ENCODE measurements at places on chromosomes 7 and 10.
A peak's percentile ranks its signal among the peaks of the same experiment; 100 is the strongest.

DNA sequence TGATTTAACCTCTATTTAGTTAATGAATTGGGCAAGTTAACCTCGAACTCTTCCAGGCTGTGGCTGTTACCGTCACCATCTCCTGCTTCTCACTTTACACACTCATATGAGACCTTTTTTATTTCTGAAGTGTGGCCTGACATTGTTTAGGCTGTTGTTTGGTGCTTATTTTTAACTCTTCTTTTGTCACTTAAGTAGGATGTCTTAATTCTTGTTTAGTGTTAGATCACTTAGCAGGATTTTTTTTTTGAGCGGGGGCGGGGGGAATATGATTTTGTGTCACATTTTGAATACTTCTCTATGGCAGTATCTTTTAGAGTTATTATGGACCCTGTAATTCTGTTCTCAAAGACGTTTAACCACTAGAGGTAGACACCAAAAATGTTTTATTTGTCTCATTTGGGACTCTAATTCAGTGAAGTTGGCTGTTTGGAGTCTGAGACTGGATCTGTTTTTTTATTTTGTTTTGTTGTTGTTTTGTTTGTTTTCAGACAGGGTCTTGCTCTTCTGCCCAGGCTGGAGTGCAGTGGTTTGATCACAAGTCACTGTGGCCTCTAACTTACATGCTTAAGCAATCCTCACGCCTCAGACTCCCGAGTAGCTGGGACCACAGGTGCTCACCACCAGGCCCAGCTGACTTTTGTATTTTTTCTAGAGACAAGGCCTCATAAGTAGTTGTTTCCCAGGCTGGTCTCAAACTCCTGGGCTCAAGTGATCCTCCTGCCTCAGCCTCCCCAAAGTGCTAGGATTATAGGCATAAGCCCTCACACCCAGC lies 73.5 kb downstream of the CUX1 start:
- no peak for DNase-seq

- no peak for DNase-seq
Measured at GRCh38 chr7:143415742-143416397, 7.2 kb upstream of the EPHA1 start.

- no peak for DNase-seq
Measured at GRCh38 chr7:37405603-37406122, 43.0 kb downstream of the ELMO1 start.

GRCh38 chr10:93139059-93139655 lies 65.5 kb downstream of the CYP26A1 start:
- no peak for DNase-seq

- peak; percentile 8 for DNase-seq
Measured at GRCh38 chr7:3482147-3482921, 181.3 kb downstream of the SDK1 start.

- no peak for DNase-seq
Measured at GRCh38 chr10:23540401-23541030, 101.6 kb downstream of the OTUD1 start.

DNA sequence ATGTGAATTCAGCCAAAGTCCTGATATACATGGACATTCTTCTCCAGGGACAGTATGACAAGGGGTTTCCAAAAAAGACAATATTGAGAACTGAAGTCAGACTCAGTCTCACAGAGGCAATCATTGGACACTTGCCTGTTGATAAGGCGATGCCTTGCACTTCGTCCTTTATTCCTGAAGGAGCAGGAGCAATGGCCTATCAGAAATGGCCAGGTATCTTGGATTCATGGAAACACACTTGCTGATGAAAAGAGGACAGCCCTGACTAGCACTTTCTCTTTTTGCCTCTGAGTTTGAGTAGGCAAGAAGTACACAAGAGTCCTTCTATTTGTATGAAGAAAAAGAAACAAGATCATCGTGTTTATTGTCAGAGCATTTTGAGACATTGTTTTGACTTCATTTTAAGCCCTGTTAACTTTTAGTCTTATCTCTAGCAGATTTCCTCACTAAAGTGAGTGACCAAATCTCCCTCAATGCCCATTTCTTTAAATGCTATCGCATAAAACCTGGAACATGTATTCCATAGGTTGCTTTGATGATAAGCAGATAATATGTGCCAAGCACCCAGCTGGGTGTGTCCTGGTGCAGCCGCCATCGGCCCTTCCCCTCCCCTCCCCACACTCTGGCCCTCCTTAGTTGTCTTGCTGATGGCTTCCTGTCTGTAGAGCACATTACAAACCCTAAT lies 26.6 kb downstream of the ST8SIA6 start:
- no peak for DNase-seq

DNA sequence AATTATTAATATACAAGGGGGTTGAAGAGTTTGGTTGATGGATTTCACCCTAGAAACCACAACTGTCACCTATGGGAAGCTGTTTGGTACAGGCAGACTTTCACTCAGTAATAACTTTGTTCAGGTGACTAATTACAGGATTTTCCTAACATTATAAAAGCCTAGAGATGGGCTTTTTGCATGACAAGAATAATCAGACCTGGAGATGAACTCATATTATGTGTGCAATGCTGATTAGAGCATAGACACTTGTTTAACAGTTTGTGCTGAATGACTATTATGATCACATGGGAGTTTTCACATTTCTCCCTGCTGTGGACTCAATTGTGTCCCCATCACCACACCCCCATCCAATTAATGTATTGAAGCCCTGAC lies 90.2 kb upstream of the STEAP4 start:
- no peak for DNase-seq

DNA sequence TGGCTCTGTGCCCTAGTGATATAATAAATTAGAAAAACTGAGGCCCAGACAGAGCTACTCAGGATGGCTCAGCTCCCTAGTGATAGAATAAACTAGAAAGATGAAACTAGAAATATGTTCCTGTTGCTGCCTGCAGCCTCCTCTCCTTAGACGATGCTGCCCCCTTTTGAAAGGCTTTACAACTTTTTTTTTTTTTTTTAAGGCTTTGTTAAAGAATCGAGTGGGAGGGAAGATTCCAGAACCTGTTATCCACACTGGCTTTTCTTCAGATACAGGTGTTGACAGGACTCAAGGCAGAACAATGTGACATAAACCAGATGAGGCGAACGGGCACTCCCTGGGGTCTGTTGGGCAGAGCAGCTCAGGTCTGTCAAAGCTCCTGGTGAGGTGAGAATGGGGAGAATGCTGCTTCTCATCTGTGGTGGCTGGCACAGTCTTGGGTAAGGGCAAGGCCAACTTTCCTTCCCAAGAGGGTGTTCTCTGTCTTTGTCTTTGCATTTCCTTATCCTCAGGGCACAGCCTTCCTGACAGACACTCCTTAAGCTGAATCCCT lies 175.1 kb downstream of the COBL start:
- peak; percentile 12 for DNase-seq

DNA sequence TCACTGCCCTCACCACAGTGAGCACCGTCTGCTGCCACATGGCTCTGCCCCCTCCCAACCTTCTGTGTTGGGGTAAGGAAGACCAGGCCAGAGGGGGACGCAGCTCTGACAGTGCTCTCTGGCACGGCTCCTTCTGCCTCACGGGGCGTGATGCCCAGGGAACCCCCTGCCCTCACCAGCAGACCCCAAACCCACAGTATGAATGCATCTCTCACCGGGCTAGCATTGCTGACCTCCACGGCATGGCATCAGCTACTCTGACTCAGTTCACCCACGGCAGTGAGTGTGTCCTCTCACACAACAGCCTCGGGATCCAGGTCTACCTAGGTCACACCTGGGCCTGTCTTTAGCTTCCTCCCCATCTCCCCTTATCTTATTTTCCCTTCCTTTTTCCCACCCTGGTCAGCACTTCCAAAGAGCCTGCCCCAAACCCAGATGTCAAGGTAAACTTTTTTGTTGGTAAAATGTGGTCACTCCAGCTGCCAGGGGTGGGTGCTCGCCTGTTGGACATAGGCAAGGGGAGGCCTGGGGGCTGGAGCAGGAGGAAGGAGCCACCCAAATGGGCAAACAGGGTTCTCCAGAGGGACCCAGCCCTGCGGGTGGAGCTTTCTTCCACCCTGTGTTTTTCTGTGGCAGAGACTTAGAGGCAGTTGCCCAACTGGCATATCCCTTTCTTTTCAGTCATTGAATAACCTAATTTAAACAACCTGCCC lies 4.4 kb downstream of the CALML3 start:
- no peak for DNase-seq

DNA sequence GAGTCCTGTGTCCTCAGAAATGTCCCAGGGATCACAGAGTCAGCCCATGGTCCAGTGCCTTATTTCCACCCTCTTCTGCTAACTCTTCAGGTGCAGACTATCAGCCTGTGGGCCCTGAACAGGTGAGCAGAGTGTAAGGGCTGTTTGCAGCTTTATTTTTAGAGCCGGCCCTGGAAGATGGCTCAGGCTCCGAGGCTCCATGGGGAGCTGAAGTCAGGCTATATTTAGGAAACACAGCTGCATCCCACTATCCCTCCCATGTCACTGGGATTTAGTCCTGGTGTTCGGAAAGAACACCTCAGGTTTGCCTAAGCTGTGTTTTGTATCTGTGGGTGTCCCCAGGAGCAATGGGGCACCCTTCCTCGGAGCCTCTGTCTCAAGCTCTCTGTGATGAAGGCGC lies 126.9 kb downstream of the RPS24 start:
- DNase-seq, result no peak

GRCh38 chr10:105187243-105187642 lies 546.2 kb downstream of the SORCS3 start:
- DNase-seq, result no peak

DNA sequence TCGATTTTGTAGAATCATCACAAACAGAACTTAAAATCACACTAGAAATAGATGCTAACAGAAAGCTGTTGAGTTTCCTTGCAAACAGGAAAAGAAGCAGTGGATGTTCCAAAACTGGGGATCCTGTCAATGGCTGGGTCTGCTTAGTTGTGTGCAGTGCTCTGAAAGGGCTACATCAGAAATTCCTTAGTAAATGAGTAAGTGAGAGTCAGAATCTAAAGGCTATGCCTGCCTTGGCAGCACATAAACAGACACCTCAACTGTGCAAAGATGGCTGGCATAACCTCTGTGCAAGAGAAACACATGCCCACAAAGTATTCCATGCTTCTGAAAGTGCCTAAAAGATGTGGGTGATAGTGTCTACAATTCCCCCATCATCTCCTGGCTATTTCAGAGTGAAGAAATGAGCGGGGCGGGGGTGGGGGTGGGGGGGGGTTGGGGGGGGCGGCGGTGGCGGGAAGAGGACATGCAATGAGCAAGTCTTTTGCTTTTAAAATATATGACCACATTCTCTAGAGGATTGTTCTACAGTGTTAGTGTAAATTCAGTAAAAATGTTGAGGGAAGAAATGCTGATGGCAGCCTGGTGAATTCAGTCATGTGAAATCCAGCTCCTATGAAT lies 138.1 kb upstream of the LAMB4 start:
- DNase-seq, result no peak

DNA sequence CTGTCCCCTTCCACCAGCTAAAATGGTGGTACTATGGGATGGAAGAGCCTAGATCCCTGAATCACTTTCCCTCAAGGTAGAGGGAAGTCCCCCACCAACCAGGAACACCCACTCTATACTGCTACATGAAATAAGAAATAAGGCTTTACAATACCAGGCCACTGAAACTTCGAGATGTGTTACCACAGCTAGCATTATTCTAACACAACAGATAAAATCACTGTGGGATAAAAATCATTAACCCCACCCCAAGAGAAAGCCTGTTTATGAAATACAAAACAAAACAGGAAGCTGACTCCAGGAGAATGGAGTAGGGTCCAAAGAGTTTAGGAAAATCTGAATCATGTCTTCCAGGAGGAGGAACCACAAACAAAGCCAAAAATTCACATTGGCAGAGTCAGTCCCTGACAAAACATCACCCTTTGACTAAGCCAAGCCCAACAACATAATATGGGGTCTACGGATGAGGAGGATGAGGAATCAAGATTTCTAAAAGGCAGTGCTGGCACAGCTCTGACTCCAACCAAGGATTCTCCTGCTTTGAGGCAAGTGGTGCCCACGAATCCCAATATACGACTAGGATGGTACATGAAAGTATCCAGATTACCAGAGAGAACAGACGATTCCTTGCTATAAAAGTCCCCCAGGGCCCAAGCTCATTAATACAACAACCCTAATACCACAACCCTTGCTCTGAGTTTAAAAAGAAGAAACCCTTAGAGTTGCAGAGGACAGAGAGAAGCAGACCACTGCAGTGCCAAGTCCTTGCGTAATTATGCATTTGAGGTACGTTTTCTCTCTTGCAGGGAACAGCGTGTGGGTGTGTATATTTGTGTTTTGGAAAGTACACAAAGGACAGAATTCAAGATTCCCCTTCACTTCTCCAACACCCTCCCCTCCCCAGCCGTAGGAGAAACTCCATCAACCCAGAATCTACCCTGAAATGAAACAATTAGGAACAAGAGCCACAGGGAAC lies 23.7 kb downstream of the XPNPEP1 start:
- DNase-seq, result no peak

GRCh38 chr7:82579047-82579446 lies 135.5 kb upstream of the CACNA2D1 start:
- DNase-seq, result no peak

DNA sequence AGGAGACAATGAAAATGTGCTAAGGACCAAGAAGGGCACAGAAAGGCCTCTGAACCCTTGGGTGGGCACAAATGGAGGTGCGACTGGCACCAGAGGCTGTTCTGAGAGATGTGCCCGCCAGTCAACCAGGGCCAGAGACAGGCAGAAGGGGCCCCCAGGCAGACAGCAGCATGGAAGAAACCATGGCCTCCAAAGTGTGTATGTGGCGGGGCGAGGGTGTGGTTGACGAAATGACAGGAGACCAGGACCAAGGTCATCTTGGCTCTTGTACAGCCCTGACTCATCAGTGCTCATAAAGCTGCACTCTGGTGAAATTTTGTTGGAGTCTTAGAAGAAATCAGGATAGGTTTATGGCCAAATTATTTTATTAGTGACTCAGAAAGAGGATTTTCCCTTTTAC lies 4.0 kb upstream of the MRPS24 start:
- DNase-seq, result no peak

DNA sequence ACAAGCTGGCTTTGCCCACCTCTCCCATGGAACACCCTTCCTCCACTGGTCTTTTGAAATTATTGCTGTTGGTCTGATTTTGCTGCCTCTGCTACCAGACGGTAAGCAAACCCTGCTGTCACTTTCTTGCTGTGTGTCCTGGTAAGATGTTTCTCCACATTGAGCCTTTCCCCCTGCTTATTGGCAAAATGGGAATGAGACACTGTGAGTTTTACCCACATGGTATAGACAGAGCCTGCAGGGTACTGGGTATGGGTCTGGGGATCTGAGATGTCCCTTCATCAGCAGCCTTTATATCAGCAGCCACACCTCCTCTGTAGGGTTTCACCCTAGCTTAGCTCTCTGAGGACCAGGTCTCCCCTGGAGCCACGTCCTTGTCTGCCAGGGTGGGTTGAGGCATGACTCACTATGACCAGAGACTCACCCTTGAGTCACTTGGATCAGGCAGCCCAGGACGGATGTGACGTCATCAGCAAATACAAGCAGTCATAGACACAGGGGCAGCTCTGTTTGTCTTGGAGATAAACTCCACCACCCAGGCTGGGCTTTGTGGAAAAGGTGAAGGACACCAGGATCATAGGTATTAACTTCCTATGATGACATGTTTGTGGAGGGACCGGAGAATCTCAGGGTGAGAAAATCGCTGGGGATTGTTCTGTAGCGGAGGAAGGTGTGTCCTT lies 17.9 kb upstream of the BAIAP2L1 start:
- DNase-seq, result no peak
